Stimulated activated CD8-positive, alpha-beta memory T cell treated with anti-CD3 and anti-CD28 coated beads, Interleukin-2, amount 100 ng/mL, for 1 hour (primary cell): ENCODE measurements at places on chromosomes 6 and 20.

GRCh38 chr6:75892384-75892783, 143.3 kb downstream of the MYO6 start:
- DNase-seq, result no peak

- DNase-seq, result no peak
These were observed 99.9 kb upstream of the SHLD1 start for GRCh38 chr20:5650280-5650691.

- no peak for DNase-seq
These were observed 48.0 kb downstream of the RAMACL start for GRCh38 chr6:166538297-166539010.

GRCh38 chr6:18263418-18264218, 712 bp downstream of the DEK start:
- DNase-seq, result no peak

GRCh38 chr6:101776919-101777350, 383.4 kb downstream of the GRIK2 start:
- DNase-seq, result no peak

- DNase-seq, result no peak
These were observed 19.5 kb upstream of the IER3 start for GRCh38 chr6:30763618-30764489.

- no peak for DNase-seq
These were observed 199.8 kb downstream of the PLCB1 start for GRCh38 chr20:8331740-8332412.

GRCh38 chr20:40414843-40415615, 274.0 kb downstream of the MAFB start:
- no peak for DNase-seq

DNA sequence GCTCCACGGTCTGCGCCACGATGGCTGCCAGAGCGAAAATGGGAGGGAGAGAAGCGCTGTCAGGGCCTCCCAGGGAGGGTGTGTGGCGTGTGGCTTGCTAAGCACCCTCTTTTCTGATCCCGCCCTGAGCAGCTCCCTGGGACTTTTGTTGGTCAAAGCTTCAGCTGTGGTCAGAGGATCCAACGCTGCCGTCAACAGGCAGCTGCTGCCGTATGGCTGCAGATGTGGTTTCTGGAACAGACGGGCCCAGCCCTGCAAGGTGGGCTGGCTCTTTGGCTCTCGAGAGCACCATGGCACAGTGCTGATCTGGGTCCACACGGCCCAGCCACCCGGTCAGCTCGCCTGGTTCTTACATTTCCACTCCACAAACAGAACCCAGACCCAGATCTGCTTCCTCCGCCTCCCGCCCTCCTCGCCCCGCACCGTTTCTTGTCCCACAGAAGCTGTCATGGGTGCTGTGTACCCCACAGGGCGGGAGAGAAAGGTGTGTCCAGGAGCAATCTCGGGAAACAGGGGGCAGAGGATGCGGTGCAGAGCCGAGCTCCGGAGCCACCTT, 86.0 kb upstream of the BHLHE23 start:
- DNase-seq, result no peak

GRCh38 chr6:154350293-154350692, 6.3 kb downstream of the IPCEF1 start:
- DNase-seq, result no peak

GRCh38 chr6:118914598-118914997, 20.4 kb downstream of the MCM9 start:
- DNase-seq, result no peak
